Pons (tissue), 1 donor: ENCODE measurements at places on chromosomes 7 and 10.

- no peak for DNase-seq
Measured at GRCh38 chr7:1361756-1362125, 97.5 kb downstream of the MICALL2 start.

DNA sequence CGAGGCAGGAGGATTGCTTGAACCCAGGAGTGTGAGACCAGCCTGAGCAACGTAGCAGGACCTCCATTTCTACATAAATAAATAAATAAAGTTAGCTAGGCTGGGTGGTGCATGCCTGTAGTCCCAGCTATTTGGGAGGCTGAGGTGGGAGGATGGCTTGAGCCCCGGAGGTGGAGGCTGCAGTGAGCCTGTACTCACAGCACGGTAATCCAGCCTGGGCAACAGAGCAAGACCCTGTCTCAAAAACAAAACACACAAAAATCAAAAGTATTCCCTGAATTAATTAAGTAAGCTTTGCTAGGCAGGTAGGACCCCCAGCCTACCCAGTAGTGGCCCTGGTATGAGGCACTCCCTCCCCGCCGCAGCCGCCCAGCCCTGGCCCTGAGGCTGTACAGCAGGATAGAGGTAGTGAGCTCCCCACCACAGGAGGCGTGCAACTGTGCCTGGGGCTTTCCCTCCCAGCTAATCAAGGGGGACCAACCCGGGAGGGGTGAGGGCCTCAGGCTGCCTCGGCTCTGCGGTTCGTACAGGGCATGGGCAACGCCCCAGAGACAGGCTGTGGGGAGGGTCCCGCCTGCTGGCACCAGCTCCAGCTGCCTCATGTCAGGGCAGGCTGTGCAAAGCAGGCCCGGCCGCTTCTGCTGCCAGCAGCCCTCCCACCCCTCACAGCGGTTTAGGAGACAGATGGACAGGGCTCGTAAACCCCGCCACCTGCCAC, 1.0 kb upstream of the CYP2W1 start:
- no peak for DNase-seq

GRCh38 chr7:130683026-130683425, 3.3 kb downstream of the TSGA13 start:
- DNase-seq: no peak

- DNase-seq: no peak
Measured at GRCh38 chr10:28478646-28479045, 54.3 kb upstream of the WAC start.

- peak; percentile 52 for DNase-seq
Measured at GRCh38 chr7:1058821-1059199, 14.5 kb downstream of the GPR146 start.

GRCh38 chr7:23715099-23715498, 5.1 kb downstream of the STK31 start:
- no peak for DNase-seq

DNA sequence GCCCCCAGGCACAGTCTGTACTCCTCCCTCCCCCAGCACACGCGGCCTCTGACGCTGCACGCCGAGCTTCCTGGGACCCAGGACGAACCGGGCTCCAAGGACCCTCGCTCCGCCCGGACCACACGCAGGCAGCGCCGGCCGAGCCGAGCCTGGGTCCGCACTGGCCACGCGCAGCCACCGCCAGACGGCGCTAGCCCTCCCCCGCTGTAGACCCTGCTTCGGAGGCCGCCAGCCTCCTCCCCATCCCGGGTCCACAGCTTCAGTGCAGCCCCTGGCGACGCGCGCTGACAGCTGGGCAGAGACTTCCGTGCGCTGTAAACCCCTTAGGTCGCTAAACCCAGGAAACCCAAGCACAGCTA, 936 bp upstream of the TCERG1L start:
- no peak for DNase-seq

DNA sequence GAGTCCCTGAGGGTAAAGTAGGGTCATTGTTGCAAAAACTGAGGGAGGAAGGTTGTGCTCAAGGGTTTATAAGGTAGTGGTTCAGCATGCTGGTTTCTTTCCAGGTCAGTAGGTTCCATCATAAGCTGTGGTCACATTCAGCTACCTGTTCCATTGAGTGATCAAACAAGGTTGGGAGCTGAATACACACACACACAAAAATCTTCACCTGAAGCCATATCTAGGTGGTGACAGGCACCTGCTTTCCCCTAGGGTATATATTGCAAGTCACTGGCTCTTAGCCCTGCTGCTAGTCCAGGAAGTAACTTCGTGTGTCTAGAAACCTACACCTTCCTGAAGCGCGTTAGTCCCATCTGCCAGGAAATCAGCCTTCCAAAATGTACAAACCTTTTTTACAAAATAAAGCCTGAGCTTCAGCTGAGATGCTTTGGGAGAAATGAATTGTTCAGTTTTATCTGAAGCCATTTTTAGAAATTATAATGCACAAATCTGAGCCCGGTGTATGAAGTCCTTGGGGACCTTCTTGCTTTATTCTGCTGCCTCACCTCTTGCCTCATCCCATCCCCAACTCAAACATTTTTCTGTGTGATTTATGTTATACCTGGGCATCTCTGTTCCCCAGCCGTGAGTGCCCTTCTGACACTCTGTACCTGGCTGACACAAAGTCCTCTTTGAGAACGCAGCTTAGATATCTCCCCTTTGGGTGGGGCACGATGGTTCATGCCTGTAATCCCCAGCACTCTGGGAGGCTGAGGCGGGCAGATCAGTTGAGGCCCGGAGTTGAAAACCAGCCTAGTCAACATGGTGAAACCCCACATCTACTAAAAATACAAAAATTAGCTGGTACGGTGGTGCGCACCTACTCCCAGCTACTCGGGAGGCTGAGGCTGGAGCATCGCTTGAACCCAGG, 10.6 kb upstream of the LAMTOR4 start:
- DNase-seq: no peak

DNA sequence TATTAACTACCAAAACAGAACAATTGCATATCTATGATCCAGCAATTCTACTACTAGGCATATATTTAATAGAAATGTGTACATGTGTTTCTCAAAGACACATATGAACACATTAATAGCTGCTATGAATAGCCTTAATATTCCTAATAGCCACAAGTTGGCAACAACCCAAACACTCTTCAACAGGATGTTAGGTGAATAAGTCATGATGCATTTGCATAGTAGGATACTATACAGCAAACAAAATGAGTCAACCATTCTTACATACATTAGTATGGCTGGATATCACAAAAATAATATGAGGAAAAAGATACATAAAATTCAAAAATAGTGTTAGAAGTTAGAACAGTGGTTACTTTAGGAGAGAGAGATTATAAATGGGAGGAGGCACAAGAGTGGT, 26.8 kb upstream of the ZNF746 start:
- no peak for DNase-seq

DNA sequence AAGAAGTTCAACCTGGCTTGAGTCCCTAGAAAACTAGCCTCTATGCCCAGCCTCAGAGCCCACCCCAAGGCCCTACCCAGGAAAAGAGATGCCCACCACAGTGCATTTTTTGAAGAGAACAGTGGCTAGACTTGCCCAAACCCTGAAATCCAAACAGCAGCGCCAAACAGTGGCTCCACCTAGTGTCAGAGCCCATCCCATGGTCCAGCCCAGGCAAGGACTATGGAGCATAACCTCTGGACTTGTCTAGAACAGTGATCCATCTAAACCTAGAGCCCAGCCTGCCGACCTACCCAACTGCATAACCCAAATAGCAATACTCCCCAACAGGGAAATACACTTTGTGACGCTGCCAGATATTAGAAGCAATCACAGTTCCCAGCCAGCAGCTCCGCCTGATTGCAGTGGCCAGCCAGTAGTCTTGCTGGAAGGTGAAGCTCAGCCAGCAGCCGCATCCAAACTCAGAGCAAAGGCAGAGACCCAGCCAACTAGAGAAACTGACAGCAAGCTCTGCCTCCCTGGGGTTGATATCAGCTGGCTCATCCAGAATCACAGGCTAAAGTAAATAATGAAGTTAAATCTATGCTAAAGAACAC, 44.5 kb downstream of the HBP1 start:
- no peak for DNase-seq

GRCh38 chr10:4141471-4141870, 356.5 kb upstream of the KLF6 start:
- DNase-seq: no peak

- DNase-seq: peak; percentile 90
Measured at GRCh38 chr10:42782446-42783180, at the start of gene BMS1. TSS of gene BMS1 (plus strand) at chr10:42782795. CDS start at chr10:42784395, 1,600 bp downstream.

DNA sequence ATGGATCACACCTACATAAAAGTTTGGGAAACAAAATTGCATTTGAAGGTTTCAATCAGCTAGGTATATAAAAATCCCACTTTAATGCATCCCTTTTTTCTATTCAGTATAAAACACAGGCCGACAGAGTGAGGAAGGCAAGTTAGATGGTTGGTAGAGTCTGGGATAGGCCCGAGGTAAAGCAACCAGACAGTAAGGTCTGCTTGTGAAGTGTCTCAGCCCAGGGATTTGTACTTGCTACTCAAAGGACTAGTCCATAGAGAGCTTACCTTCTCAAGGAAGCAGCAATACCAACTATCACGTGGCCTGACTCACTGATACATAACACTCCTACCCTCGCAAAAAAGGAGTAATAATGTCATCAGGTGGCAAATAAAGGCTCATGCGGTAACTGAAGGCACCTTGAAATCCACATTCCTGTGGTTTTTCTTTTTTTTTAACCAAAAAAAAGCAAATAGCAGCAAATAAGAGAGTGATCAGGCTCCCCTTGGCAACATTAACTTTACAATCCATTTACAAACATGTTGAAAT, 56.2 kb upstream of the ATP6V0A4 start:
- no peak for DNase-seq

DNA sequence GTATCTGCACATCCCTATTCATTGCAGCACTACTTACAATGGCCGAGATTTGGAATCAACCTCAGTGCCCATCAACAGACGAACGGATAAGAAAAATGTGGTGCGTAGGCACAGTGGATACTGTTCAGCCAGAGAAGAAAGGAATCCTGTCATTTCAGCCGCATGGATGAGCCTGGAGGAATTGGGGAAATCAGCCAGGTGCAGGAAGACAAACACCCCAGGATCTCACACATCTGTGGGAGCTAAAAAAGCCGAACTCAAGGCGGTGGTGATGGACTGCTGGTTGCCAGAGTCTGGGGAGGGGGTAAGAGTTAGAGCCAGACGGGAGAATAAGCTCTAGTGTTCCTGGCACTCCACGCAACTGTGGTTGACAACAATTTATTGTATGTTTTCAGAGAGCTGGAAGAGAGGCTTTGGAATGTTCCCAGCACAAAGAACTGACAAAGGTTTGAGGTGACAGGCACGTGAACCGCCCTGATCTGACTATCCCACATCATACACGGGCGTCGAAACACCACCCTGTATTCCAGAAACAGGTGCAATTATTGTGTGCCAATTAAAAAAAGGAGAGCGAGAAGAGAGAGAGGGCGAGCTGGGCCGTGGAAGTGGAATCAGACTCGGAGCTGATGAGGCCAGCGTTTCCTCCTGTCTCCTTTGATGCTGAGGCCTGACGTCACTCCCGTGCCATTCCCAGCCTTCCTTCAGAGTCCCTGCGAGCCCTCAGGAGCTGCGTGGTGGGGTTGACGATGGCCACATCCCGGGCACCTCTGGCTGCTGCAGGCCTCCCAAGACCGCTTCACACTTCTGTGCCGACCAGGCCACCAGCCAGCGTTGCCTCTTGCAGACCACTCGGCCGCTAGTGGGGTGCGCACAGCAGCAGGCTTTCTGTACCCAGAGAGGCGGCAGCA, 189.5 kb downstream of the DNAJB6 start:
- peak; percentile 28 for DNase-seq

DNA sequence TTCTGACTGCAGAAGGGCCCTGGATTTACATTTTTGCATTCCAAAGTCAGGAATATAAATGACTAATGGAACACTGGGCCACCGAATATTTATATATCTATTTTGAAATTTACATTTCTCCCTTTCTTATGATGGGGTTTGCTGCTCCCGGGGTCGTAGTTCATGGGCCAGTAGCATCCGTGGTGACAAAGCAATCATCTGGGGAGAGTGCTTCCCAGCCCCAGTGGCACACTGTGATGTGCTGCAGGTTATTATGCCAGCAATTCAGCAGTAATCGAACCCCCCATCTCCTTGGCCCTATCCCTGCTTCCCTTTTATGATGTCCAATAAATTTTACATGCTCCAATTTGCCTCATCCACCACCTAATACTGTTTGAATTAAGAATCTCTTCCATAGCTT, 837.5 kb downstream of the LRMDA start:
- no peak for DNase-seq

DNA sequence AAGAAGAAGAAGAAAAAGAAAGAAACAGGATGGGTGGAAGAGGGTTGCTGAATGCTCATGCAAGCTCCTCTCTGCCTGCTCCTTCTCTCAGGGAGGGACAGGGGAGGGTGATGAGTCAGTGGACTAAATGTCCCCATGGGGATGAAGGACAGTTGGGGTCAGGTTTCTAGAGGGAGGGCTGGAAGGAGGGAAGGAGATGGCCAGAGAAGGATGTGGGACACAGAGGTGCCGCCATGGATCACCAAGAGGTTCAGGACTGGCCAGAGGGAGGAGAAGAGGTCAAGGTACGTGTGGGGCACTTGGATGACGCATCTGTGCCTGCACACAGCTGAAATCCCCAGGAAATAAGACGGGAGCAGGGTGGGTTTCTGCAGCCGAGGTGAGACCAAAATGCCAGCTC, 88.9 kb upstream of the GTF2I start:
- DNase-seq: no peak

DNA sequence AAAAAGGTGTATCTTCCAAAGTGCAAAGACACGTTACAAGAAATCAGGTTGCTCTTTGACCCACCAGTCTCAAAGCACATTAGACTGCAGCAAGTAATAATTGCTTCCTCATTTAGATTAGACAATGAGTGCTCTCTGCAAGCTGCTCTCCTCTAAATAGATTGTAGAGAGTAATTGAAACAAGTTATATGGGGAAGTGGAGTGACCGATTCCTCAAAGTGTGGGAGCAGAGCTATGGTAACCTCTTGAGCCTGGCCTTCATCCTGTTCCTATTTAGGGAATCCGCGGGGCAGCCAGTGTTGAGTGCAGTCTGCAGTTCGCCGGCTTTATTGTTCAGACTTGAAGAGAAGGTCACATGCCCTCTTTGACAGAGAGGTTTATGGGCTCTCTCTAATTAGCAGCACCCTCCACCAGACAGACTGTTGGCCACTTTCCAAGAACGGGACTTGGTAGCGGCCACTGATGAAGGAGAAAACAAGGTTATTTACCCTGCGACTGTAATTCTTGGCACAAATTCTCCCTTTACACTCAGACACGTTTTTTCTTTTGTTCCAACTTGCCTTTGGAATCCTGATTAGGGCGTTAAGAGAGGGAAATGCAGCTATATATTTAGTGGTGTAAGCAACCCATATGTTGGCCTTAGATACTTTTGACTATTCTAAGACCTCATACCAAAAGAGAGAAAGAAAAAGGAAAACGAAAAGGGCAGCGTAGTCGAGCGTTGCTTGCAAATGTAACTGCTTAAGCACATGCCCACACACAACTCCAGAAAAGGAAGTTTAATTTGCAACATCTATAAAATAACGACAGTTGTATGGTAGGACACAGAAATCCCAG, 107.5 kb downstream of the REEP3 start:
- DNase-seq: peak; percentile 91

- DNase-seq: no peak
Measured at GRCh38 chr7:35386816-35387706, 133.2 kb upstream of the TBX20 start.

- DNase-seq: no peak
Measured at GRCh38 chr7:37255327-37255944, 193.2 kb downstream of the ELMO1 start.

GRCh38 chr7:99011706-99012404, 132.1 kb downstream of the SMURF1 start:
- DNase-seq: no peak

GRCh38 chr10:78623578-78624215, 445.1 kb upstream of the ZMIZ1 start:
- peak; percentile 2 for DNase-seq

- DNase-seq: no peak
Measured at GRCh38 chr10:74558897-74559296, 267.5 kb upstream of the KAT6B start.
